ENCODE measurements at places on chromosomes 12 and 14.

GRCh38 chr12:1226951-1227350, 235.9 kb downstream of the ERC1 start:
- DNase-seq: no peak

GRCh38 chr12:6535960-6536847, 1.9 kb downstream of the GAPDH start:
- DNase-seq: no peak

DNA sequence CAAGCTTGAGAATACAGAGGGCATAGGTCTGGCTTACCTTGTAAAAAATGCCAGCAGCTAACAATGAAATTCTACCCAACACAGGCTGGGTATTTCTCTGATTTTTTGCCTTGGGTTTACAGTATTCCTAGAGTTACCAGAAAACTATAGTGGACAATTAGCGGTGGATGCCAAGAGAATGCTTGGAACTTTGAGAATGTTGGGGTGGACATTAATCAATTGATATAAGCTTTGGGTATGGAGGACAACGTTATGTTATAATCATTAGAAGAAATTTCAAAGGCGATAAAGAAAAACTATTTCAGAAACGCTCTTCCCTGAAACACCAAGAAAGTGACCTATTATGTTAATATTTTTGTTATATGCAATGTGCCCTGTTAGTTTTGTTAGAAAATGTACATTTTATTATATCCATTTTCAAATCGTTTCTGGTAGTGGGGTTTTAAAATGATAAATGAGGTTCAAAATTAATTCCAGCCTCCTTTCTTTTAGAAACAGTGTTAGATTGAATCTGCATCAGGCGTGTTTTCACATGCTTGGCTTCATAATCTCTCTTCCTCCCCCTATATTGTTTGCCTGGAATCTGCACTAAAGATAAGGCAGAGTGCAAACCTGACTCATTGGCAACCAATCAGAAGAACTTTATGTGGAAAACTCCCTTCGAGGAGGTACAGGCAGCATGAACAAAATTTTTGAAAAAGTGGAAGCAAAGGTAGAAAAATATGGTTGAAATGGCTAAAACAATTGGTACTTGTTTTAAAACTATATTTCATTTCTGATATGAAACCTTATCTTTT, 1.4 kb upstream of the PTPRQ start:
- DNase-seq: no peak

- no peak for DNase-seq
Observed at GRCh38 chr14:60317609-60318008, 68.6 kb downstream of the PPM1A start.

- DNase-seq: no peak
Observed at GRCh38 chr12:111037047-111037446, 116.7 kb upstream of the MYL2 start.

DNA sequence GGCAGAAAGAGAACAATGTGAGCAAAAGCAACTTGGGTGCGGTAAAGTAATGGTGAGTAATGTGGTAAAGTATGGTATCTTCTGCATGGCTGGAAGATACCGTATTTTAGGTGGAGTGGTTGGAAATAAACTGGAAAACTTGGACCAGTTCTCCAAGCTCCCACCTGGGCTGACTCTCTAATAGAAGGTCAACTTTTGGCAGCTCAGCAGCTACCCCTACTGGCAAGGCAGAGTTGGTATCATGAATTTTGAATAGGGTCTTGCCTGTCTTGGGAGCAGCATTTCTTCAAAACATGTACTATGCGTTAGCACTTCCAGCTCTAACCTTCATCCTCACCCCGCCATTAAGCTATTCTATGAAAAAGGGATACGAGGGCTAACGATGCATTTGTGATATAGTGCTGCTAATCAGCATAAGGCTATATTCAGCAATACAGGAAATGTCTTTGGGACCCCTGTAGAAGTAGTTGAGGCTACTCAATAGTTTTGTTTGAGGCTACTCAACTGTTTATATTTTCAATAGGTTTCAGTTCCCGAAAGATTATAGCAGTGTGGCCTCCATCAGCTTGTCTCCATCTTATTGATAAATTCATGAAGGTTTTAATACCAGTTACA, 276.3 kb upstream of the FAR2 start:
- peak; percentile 24 for DNase-seq

DNA sequence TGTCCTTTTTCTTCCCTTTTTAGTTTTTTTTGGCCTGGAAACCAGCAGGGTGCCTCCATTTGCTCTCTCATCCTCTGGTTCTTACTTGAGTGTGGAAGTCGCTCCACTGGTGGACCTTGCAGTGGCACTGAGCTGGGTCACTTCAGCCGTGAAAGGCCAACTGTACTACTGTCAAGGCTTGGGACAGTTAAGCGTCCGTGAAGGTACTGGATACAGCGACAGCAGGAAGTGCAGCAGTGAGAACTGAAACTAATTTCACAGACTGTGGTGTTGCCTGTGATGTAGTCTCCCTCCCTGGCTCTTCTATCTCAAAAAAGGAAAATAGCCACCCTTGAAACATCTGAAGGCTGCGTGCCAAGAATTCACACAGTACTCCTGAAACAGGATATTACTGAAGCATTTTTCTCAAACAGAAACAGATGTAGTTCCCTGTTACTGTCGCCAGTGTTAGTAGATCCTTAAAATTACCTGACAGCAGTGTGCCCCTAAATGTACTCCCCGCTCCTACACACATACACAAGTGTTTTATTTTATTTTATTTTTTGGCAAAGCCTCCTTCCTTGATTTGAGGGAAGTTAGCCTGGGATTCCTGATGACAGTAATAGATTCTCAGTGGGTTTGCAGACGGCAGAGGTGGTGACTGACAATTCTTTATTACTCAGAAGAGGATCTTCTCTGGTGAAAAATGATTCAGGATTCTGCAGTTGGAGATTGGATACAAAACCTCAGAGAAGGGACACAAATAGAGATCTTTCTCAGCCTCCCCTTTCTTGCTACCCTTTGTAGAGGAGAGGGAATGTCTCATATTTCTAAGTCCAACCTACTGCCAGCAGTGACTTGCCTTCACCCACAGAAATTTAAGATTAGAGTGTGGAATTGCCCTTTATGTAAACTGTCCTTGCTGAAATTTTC, 4.4 kb downstream of the SUSD6 start:
- DNase-seq: peak; percentile 48

- DNase-seq: no peak
Observed at GRCh38 chr12:75526655-75527511, 15.5 kb upstream of the KRR1 start.

GRCh38 chr12:65656891-65657351, 167.4 kb upstream of the HMGA2 start:
- DNase-seq: no peak

DNA sequence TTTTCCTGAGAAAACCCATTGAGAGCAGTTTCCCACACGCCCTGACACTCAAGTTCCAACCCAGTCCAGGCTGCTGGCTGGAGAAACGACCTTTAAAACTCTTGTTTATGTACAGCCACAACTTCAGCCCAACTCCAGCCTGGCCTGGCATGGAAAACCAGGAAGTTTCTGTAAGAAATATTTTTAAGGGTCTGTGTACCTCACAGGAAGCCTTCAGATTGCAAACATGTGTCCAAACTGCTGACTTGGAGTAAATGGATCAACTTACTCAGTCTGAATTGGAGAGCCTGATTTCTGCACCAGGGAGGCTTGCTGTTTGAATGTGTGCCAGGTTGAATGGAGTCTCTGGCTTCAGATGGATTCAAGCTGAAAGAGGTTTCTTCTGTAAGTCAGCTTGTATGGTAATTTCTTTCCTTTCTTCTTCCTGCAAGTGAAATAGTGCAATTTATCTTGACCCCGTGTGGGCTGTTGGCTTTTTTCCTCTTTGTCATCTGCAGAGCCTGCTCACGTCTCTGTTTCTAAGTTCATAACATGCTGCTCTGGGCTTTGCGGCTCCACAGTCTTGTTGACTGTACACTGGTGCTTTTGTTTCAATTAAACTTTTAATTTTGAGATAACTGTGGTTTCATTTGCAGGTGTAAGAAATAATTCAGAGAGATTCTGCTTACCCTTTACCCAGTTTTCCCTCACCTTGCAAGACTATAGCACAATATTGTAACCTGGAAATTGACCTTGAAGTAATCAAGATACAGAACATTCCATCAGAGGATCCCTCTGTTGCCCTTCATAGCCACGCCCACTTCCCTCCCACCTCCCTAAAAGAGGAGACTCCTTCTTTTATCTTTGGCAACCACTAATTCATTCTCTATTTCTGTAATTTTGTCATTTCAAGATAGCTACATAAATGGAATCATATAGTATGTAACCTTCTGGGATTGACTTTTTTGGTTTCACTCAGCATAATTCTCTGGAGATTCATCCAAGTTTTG, 109.7 kb upstream of the PRMT8 start:
- no peak for DNase-seq

DNA sequence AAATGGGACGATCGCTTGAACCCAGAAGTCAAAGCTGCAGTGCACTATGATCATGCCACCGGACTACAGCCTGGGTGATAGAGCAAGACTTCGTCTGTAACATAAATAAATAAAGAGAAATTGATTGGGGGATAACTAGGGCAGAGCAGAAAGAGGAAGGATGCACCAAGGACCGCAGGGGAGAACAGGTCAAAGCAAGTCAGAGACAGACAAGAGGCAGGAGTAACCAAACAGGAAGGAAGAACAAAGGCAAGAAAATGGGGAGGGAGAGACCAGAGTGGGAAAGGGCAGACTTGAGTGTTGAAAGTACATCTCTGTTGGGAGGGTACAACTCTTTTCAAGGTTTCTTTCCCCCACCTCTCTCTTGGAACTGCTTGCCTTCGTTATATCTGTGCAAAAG, 50.8 kb upstream of the ELK3 start:
- DNase-seq: no peak

DNA sequence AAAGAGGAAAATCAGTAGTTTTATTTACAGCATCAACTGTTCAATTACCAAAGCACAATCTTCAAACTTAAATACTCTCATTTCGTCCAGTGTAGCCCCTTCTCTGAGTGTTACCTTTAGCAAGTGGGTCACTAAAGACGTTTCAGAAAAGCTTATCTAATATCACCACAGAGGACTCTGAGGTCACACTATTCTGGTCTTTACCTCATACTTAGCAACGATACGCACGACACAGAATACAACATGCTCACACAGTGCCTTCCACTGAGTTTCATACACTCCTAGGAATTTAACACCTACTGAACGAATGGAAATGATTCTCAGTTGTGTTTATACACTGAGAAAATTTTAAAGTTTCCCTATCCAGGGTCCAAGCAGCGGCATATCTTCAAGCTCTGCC, 2.0 kb downstream of the SYT10 start:
- no peak for DNase-seq

GRCh38 chr12:24822121-24822899, 126.6 kb downstream of the BCAT1 start:
- DNase-seq: no peak

DNA sequence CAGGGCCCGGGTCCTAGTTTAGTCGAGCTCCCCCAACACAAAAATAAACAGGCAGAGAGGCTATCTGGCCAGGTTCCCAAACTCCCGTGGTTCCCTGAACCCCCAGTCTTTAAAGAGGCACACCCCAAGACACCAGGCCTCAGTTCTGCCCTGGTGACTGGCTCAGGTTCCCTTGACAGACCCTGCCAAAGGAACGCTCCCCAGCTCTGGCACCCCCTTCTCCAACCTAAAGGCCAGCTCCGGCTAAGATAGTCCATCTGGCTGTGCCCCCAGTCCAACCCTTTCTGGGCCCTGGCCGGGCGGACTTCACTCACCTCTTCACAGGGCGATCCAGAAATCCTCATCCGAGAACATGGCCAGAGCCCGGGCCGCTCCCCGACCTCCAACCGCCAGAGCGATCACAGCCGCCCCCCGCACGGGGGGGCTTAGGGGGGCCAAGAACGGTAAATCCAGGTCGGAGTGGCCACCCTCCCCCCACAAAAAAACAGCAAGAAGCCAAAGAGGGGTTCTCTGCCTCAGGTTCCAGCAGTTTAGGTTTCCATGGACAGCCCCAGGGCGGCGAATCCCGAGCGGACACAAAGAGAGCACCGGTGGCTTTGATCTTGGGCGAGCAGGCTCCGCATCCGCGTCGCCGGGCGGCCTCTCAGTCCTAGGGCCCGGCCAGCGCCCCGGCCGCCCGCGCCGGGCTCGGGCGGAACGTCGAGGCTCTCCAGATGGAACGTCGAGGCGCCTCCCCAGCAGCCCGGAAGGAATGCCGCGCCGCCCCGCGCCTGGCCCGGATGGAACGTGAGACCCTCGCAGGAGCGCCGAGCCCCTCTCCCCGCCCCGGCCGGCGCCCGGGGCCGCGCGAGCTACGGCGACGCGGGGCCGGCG, 1.1 kb downstream of the KMT2D start:
- DNase-seq: peak; percentile 61

- no peak for DNase-seq
Observed at GRCh38 chr12:130965668-130966067, 12.0 kb downstream of the ADGRD1 start.

DNA sequence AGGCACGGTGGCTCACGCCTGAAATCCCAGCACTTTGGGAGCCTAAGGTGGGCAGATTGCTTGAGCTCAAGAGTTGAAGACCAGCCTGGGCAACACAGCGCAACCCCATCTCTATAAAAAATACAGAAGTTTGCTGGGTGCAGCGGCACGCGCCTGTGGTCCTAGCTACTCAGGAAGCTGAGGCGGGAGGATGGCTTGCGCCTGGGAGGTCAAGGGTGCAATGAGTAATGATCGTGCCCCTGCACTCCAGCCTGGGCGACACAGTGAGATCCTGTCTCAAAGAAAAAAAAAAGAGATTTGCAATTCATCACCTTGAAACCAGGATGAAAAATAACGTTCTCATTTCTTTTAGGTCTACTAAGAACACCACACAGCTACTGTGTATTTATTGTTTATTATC, 4.0 kb downstream of the STX2 start:
- no peak for DNase-seq

GRCh38 chr12:117282490-117282889, 78.9 kb downstream of the NOS1 start:
- no peak for DNase-seq

DNA sequence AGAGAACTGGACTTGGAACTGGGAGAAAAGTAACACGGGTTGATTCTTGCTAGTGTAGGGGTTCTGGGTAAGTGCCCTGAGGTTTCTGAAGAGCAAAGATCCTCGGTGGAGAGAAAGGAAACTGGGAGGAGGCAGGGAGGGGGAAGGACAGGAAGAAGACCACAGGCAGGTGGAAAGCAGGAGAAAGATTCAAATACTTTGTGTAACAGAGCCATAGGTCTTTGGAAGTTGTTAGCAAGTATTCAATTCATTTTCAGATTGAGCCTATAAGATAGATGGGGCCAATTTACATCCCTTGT, 1.3 kb downstream of the PNP start:
- DNase-seq: peak; percentile 21

- DNase-seq: no peak
Observed at GRCh38 chr12:99111600-99111999, 466.5 kb downstream of the APAF1 start.

DNA sequence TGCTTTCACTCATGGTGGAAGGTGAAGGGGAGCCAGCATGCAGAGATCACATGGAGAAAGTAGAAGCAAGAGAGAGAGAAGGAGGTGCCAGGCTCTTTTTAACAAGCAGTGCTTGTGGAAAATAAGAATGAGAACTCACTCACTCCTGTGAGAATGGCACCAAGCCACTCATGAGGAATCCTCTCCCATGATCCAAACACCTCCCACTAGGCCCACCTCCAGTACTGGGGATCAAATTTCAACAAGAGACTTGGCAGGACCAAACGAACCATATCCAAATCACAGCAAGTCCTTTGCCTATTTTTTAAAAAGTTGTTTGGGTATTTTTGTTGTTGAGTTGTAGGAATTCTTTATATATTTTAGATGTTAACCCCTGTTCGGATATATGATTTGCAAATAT, 245.9 kb upstream of the ARID2 start:
- no peak for DNase-seq

GRCh38 chr12:101738920-101739665, at the start of gene SYCP3:
TSS of gene SYCP3 (minus strand) at chr12:101739462. CDS start at chr12:101737935, 1,527 bp downstream.
- no peak for DNase-seq

GRCh38 chr14:97298331-97298730, 501.1 kb downstream of the VRK1 start:
- no peak for DNase-seq

- DNase-seq: no peak
Observed at GRCh38 chr12:52327830-52328500, 6.8 kb upstream of the KRT83 start.
